Adrenal gland (tissue), 19 donors: ENCODE measurements at places on chromosomes 13 and 19.

DNA sequence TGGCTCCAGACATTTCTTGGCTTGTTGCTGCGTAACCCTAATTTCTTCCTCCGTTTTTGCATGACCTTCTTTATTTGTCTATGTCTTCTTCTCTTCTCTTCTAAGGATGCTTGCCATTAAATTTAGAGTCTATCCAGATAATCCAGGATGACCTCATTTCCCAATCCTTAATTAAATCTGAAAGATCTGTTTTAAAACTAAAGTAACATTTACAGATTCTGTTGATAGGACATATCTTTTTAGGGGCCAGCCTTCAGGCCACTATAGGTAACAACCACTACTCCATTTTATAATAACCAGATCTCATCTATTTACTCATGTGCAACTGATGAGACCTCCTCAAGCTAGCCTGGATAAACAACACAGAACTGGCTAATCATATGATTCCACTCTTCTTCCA, 490.5 kb upstream of the SLC10A2 start:
- no peak for DNase-seq

- no peak for DNase-seq
Measured at GRCh38 chr13:86729206-86729605, 930.0 kb upstream of the SLITRK6 start.

GRCh38 chr13:29847501-29847983, 2.9 kb downstream of the UBL3 start:
- DNase-seq = peak; percentile 24

DNA sequence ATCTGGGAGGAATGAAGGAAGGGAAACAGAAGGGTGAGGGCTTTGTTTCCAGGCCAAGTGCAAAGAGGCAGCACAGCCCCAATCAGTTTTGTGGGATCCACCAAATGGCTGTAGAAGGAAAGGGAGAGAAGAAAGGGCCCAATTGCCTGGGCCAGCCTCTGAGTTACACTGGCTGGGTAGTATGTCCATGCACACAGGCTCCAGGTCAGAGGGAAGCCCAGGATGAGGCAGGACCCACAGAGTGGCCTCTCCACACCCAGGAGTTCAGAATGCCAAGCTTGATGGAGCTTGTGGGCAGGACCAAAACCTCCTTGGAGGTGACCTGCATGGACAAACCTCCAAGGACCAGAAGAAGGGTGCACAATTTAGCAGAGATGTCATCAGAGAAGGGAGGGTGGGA, 178.2 kb upstream of the TSHZ3 start:
- no peak for DNase-seq

GRCh38 chr13:113383089-113383488, 19.2 kb upstream of the GRTP1 start:
- peak; percentile 6 for DNase-seq

DNA sequence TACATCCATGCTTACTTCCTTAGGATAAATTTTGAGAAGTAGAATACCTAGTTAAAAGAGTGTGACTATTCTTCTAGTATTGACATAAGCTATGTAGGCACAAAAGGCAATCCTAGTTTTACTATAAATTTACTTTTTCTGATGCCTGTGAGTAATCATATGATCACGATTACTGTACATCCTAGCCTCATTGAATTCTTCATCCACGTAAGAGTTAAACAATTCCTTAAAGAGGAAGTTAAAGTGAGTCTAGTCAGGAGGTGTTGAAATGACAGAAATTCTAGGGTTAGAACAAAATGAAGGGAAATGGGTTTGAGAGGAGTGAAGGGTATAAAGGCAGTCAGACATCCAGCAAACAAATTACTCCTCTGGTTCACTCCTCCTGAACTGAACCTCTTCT, at the start of gene ACOD1:
Gene ACOD1, plus strand, starts transcription at position 363 of the 400 bp plus-strand sequence. CDS start 48 bp downstream, outside the sequence.
- DNase-seq = no peak

- DNase-seq = peak; percentile 51
Measured at GRCh38 chr19:40147693-40148347, 43.4 kb upstream of the MAP3K10 start.

GRCh38 chr13:33817513-33817900, 442 bp upstream of the RFC3 start:
- DNase-seq = no peak
